NCI-H2081 treated with DMSO at 0.1 percent for 48 hours (cell line): ENCODE measurements at places on chromosomes 6 and 20.

DNA sequence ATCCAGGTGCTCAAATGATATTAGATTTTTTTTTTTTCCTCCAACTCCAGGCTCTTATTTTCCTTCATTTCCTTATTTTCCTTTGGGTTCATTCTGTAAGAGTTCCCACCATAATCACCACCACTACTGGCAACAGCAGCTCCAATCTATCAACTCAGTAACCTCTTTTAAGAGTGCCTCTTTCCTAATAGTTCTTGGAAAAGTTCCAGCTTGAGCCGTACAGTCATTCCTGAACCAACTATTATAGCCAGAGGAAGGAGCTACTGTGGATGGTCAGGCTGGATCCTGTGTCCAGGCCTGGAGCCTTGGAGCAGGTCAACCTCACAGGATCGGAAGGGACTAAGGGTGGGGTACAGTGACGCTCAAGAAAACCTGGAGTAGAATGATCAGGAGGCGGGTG lies 4.2 kb upstream of the ANGPT4 start:
- no peak for DNase-seq

- DNase-seq = no peak
These were observed 447.2 kb downstream of the FRK start for GRCh38 chr6:115613488-115613887.

- no peak for DNase-seq
These were observed 5.7 kb downstream of the MAPK13 start for GRCh38 chr6:36136034-36136433.

DNA sequence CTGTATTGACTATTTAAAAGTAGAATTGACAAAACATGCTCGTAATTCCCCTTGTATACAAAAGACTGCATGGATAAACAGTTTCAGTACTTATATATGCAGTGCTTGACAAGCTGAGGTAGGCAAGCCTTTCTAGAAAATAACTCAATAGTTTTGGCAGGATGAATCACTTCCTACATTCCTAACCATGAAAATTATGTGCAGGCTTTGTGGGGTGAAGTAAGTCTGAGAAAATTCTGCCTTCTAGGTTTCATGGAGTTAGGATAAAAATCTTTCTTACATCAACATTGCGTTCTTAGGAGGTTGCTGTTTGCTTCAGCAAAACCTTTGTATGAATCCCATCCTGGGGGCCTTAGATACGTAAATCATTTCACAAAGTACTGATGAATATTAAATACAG lies 801.4 kb upstream of the EYS start:
- DNase-seq = no peak

GRCh38 chr6:80233262-80233661 lies 126.8 kb downstream of the BCKDHB start:
- DNase-seq = no peak

- no peak for DNase-seq
These were observed 154.8 kb downstream of the RPS12 start for GRCh38 chr6:132969196-132969595.
